Right atrium auricular region (tissue), 2 donors: ENCODE measurements at places on chromosomes 12 and 14. TPM values are rescaled to one million over a fixed set of nuclear protein-coding genes. Genes with fewer than 3 reads are reported as not detected.

GRCh38 chr12:75814851-75815754 is 216.5 kb downstream of the PHLDA1 start:
- DNase-seq, result no peak

GRCh38 chr12:99917711-99918402 is 66.9 kb downstream of the ANKS1B start:
- peak; percentile 62 for DNase-seq

The KLHDC1 gene
- 5.5 TPM for total RNA-seq

DNA sequence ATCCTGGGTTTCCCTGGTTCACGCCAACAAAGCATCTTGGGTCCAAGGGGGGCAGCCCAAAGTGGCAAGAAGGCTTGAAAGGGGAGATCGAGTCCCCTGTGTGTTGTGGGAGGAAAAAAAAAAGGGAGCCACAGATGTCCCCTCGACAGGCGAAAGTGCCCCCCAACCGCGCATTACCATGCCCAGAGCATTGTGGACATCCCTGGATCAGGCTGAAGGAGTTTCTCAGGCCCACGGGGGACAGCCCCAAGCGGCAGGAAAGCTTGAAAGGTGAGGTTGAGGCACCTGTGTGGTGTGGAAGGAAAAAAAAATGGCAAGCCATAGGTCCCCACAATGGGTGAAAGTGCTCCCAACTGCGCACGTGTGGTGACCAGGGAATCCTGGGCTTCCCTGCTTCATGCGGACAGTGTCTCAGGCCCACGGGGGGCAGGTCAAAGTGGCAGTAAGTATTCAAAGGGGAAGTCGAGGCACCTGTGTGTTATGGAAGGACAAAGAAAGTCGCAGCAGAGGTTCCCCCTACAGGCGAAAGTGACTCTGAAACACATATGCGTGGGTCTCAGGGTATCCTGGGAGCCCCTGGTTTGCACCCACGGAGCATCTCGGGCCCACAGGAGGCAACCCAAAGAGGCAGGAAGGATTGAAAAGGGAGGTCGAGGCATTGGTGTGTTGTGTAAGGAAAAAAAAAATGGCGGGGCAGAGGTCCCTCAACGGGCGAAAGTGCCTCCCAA is 580.1 kb downstream of the ALG10 start:
- no peak for DNase-seq

The HCAR3 gene
- total RNA-seq, result not detected

DNA sequence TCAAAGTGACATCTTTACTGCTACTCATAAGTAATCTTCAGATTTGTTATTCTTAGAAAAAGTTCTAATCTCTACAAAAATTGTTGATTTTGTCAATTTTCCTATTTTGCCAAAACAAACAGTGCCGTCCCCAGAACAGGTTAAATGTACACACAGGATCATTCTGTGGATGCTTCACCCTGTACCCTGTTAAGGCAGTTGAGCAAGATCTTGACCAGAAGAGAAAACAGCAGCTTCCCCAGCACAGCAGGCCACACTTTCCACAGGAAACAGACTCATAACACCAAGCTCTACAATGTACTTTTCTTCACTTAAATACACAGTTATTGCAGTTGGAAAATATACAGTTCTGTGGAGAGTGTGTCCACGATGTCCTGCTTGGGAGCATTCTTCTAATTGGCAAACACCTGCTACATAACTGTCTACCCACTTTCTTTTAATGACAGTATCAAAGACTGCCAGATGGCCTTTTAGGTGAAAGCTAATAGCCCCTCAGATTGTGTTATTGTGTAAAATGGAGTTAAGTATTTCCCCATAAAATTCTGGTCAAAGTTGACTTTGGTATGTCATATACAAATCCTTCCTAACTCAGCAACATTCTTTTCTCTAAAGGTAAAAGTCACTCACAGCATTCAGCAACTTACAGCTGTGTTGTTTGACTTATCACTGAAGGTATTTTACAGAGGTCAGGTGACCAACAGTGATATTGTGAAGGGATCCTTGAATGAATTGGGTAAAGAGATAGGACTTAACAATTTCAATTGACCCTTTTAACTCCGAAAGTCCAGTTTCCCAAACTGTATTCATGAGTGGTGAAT is 77.0 kb downstream of the SEC23A start:
- no peak for DNase-seq

DNA sequence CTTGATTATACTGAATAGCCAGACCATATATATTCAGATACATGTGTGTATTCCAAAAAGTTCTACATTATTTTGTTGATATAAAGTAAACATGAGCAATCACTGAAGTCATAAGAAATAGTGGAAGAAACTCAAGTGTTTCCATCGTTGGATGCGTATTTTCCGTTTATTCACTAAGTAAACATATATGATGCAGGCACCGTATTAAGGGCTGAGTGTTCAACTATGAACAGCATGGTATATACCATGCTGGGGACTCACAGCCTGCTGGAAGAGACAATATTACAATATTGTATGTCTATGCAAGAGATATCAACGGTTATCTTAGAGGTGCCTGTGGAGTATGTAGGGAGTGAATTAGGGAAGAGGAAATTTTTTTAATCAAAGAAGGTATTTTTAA is 1.2 kb downstream of the PYROXD1 start:
- no peak for DNase-seq

DNA sequence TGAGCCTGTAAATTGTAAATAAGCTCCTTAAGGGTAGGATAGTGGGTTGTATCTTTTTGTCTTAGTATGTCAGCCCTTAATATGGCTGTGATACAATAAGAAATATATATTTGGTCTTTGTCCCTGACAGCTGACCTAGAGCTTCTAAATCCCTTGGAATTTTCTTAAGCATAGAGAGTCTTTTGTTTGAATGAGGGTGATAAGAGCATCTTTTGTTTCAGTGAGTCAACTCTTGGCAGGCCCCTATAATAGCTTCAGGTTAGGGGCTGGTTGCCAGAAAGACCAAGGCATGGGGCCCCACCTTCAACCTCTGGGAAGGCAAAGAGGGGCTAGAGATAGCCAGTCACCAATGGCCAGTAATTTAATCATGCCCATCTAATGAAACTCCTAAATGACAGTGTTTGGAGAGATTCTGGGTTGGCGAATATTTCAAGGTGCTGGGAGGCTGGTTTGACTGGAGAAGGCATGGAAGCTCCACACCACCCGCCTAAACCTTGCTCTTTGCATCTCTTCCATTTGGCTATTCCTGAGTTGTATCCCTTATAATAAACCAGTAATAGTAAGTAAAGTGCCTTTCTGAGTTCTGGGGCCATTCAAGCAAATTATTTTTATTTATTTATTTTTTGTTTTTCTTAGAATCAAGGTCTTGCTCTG is 10.5 kb downstream of the PALS1 start:
- no peak for DNase-seq

DNA sequence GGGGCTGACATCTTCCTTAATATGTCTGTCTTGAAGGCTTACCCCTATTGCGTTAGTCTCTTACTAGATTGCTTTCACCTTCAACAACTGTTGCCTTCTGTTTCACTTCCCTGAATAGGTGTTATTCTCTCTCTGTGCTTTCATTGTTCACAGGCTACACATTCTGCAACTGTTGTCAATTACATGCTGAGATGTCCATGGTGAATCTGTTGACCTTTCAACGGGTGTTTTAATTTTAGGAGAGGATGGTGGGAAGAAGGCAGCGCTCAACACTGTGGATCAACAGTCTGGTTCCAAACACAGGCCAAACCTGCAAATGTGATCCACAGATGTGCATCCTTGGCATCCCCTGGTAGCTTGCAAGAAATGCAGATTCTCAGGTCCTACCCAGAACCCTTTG is 101.9 kb downstream of the DACT1 start:
- DNase-seq, result no peak

DNA sequence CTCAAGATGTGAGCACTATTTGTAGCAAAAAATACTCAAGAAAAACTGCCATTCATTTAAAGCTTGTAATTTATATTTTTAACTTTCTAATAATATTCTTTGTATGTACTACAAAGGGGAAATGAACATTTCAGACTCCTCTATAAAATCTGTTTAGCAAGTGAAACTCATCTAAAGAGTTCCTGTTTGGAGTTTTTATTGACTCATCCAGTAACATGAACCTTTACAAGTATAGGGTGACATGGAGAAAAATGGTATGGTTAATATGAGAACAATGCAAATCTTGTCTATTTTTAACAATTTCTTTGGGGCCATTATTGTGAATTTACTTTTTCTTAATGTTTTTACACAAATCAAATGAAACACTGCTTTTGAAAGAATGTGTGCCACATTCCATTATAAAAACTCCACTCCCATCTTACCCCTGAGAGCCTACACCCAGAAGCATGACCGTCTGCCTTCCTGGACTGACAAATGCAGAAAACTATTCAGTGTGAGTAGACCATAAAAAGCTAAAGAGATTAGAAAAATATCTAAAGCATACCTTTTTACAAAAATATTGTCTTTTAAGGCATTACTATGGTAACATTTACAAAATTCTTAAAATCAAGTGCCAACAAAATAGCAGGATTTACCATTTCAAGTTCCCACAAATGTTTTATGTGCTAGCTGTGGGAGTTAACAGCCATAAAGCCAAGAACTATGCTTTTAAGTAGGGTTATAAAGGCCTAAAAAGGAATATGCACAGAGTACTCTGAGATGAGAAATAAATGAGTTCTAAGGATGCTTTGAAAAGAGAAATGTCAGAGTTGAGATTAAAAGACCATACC is 144.0 kb downstream of the ADAMTS20 start:
- DNase-seq, result no peak
